ENCODE measurements at places on chromosomes 3 and 15.

DNA sequence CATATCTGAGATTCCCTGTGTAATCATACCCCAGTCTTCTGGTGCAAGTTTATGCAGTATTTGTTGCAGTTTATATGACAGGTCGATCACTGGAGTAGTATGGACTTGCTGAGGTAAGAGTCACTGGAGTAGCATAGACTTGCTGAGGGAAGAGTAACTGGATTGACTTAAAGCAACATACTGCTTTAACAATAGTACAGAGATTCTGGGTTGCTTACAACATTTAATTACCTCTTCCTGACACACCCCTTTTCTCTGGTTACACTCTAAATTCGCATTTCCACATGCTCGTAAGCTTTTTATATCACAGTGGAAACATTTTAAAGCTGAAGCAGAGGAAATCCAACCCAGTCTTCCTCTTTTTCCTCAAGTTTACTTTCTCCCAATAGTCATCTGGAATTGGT is 11.8 kb downstream of the AAGAB start:
- no peak for DNase-seq

GRCh38 chr3:182722907-182723306 is 70.4 kb upstream of the ATP11B start:
- DNase-seq, result no peak

DNA sequence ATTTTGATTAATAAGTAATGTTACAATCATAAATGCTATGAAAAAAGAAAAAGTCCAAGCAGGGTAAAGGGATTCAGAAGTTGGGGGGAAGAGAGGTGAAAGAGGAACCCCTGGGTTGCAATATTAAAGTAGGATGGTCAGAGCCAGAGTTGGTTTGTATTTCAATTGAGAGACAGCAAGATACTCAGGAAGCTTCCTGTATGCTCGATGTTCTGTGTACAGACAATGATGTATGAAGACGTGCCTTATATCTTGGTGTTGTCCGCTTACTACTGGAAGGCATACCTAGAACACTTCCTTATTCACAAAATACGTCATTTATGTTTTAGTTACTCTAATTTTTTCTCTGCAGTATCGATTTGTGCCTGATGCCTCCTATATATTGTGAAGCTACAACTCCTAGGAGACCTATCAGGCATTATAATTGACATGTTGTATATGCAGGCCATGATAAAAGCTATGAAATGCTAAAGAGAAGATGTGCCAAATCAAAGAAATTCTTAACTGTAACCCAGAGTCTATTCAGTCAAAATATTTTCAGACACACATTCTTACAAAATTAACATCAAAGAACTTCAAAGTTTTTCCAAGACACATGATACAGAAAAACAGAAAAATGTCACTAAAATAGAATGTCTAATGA is 87.5 kb downstream of the TBL1XR1 start:
- no peak for DNase-seq

- DNase-seq, result no peak
These were observed 346.2 kb upstream of the ZNF717 start for GRCh38 chr3:76131396-76132153.

DNA sequence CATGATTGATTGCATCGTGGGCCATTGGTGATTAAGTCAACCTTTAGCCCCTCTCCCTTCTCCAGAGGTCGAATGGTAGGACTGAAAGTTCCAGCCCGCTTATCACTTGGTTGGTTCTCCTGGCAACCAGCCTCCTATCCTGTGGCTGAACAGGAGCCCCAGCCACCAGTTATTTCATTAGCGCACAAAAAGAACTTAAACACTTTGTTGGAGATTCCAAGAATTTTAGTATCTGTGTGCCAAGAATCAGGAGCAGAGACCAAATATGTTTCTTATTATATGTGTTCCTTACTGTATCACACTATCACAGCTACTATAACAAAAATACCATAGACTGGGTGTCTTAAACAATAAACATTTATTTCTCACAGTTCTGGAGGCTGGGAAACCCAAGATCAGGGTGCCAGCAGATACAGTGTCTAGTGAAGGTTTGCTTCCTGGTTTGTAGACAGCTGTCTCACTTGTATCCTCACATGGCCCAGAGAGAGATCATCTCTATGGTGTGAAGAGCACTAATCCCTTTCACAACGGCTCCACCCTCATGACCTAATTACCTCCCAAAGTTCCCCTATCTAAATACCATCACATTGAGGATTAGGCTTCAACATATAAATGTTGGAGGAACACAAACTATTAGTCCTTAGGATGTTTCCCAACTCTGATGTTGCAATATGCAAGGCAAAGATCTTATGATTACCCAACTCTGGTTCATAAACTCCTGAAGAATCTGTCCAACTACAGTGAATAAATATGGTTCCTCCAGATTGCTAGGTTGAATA is 30.5 kb upstream of the APH1B start:
- no peak for DNase-seq

- DNase-seq, result no peak
These were observed 3.6 kb upstream of the AMOTL2 start for GRCh38 chr3:134377896-134378295.

GRCh38 chr15:58777107-58777506 is 6.0 kb downstream of the MINDY2 start:
- no peak for DNase-seq

DNA sequence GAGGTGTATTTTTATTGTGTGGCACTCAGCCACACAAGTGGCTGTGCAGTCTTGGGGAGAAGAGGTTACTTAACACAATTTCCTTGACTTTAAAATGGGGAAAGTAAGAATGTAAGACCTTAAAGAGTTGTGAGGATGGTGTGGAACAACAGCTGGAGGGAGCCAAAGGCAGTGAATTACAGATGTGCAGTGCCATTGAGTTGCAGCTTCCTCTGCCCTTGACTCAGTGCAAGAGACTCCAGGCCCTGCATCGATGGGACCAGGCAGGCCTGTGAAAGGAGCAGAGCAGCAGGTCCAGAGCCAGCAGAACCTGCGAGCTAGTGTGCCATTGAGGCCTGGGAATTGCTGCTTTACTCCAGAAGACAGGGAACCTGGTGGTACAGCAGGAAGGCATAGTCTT is 27.2 kb downstream of the EEFSEC start:
- no peak for DNase-seq

DNA sequence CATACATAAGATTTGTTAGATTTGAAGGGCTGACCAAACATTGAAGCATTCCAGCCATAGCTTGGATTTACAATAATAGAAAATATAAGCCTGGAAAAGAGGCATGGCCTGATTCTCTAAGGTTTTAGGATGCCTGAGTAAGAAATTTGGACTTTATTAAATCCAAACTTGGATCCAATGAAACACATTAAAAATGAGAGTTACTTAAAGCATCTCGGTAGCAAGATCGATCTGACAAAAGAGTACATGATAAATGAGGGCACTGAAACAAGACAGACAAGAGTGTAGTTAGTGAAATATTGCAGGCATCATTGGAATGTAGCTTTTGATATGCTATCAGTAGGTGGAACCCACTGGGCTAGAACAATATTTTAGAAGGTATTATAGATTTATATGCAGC is 855.7 kb upstream of the DPPA4 start:
- no peak for DNase-seq

DNA sequence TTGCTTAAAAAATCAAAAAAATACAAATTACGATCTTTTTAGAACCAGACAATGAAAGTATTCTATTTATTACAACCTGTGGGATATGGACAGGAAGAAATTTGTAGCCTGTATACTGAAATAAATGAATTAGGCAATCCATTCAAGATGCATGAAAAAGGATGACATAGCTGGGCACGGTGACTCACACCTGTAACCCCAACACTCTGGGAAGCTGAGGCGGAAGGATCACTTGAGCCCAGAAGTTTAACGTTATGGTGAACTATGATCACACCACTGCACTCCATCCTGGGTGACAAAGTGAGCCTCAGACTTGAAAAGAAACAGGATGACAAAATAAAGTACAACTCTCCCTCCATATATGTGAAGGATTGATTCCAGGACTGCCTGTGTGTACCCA is 74.1 kb downstream of the MSL2 start:
- DNase-seq, result no peak

Measured in NCI-H774 (cell line).